ENCODE measurements at places on chromosomes 12 and 14.

DNA sequence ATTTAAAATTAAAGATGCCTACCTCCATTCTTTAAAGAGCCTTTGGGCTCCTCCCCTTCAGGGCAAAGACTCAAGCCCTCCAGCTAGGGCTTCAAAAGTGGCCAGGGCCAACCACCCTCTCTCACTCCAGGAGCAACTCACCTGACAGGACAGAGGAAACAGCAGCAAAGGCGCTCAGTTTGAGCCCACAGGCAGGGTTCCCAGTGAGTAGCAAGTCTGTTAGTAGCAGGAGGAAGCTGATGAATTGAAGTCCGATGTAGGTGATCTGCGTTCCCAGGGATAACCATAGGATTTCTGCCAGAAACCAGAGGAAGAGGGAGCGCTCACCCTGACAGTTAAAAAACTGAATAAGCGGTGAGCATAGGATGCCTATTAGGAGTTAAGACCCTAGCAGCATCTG is 15.7 kb downstream of the GSG1 start:
- DNase-seq, result no peak

DNA sequence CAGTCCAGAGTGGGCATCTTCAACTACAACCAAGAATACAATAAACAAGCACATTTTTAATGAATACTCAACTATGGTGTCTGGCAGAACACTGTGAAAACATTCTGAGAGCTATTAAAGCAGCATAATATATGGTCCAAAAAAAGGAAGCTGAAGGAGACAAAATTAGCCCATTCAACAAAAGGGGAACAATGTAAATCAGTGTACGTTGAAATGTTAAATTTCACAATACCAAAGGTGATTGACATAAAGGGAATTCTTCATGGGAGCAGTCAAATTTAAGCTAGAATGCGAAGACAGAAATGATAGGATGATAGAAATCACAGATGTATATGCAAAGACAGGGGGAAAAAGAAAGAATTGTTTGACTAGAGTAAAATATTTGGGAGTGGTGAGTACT is 41.3 kb upstream of the SYCP3 start:
- DNase-seq, result no peak

DNA sequence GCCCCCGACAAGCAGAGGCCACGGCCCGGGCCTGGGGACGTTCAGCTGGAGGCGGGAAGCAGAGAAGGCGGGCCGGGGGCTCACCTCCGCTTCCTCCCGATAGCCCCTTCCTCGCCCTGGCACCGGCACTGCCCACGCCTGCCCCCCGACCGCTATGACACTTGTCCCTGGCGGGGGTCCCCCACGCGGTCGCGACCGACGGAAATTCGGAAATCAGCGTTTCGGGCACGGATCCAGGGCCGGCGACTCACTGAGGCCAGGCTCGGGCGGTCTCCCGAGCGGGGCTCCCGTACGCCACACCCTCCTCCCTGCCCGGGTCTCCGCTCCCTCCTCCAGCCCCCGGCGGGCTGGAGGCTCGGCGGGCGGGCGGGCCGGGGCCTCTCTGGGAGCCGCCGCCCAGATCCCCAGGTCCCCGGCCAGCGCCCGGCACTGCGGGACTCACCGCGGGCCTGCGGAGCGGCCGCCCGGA is 581 bp downstream of the PITPNM2 start:
- peak; percentile 28 for DNase-seq

DNA sequence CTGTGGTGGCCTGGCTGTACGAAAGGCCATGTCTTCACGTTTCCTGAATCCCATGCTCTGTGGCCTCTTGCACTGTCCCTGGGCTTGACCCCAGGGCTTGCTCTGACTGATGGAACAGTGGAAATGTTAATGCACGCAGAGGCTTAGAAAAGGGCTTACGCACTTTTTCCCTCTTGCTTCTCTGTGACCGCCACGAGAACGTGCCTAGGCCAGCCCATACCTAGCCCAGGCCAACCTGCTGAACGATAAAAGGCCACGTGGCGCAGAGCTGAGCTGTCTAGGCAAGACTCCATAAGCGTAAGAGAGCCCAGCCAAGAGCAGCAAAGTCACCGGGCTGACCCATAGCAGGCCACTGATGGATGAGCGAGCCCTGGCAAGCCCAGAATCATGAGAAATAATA is 18.3 kb downstream of the TTC7B start:
- DNase-seq, result no peak

DNA sequence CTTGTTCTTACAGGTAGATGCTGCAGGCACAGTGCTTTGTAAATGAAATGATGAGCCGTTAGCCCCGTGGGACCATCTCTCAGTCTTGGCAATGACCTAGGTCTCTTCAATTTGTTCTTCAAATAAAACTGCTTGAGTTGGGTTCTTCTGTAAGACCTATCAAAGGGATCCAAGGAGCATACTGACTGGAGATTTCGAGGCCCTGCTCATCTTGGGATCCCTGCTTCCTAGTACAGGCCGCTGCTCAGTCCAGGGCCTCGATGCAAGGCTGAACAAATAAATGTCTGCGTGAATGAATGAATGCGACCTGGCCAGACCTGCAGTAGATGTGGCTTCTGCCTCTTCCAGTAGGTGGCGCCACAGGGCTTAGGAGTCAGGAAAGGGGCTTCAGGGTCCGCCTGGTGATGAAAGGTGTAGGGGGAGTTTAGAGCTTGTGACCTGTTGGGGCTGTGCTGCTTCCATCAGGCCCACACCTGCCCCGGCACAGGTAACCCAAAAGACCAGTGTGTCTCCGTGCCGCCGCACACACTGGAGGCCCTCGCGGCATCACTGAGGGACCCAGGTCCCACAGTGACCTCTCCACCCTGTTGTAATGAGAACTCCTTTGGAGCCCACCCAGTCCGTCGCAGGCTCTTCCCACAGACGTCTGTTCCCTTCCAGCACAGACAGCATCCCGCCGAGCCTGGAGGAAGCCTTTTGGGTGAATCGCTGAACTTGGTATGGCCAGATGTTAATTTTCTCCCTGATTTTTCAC is 4.4 kb downstream of the CACNA1C start:
- peak; percentile 35 for DNase-seq

- no peak for DNase-seq
These were observed 341.4 kb downstream of the RAD51B start for GRCh38 chr14:68160779-68161546.

- no peak for DNase-seq
These were observed 150.8 kb downstream of the FBXL14 start for GRCh38 chr12:1443421-1444141.

DNA sequence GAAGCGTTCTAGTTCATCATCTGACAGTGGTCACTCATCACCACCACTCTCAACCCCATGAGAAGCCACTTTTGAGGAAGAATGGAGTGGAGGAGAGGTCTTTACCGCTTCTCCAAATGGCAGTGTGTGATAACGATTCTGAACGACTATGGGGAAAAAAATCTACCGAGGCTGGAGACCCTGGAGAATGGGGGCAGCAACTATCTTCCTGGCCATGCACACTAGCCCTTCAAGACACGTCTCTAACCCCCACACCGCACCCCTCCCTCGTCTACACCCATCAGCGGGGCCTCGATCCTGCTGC is 365 bp downstream of the ING4 start:
- DNase-seq, result no peak

DNA sequence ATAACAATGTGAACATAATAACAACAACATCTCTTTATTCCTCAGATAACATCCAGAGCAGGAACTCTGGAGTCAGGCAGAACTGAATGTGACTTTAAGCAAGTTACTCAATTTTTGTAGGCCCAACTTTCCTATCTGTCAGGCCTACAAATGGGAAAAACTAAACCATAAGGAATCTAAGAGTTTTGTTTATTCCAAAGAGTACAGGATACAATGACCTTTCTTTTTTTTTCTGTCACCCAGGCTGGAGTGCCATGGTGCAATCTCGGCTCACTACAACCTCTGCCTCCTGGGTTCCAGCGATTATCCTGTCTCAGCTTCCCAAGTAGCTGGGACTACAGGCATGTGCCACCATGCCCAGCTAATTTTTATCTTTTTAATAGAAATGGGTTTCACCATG is 9.4 kb downstream of the LPCAT3 start:
- DNase-seq, result no peak

GRCh38 chr14:36818246-36818645 is 156.6 kb downstream of the PAX9 start:
- no peak for DNase-seq

GRCh38 chr14:71488703-71489191 is 443.5 kb upstream of the RGS6 start:
- no peak for DNase-seq

DNA sequence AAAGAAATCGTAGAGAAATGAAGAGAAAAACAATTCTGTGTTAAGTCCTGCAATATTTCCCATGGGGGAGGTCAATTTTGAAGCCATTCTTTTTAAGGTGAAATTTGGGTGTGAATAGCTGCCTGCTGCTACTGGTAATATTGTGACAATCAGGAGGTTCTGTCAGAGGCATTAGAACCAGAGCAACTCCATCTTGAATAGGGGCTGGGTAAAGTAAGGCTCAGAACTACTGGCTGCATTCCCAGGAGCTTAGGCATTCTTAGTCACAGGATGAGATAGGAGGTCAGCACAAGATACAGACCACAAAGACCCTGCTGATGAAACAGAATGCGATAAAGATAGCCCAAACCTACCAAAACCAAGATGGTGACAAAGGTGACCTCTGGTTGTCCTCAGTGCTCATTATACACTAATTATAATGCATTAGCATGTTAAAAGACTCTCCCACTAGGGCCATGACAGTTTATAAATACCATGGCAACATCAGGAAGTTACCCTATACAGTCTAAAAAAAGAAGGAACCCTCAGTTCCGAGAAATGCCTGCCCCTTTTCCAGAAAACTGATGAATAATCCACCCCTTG is 24.8 kb upstream of the MTHFD1 start:
- no peak for DNase-seq

GRCh38 chr12:53071591-53072551 is 7.3 kb downstream of the SPRYD3 start:
- DNase-seq, result no peak

DNA sequence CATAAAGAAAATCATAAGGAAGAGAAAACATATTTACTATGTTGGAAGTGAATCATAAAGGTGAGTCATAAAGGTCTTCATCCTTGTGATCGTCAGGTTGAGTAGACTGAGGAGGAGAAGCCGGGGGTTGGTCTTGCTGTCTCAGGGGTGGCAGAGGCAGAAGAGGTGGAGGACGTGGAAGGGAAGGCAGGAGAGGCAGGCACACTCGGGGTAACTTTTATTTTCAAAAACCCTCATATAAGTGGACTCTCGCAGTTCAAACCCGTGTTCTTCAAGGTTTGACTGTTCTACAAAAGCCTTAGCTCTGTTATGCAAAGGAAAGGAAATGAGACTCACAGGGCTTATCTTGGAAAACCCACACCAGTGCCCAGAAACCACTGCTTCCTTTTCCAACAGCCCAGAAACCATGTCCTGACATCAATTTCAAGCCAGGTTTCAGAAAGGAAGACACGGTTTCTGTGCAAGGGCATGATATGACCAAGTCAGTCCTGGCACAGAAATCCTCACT is 14.0 kb downstream of the SMCO2 start:
- peak; percentile 30 for DNase-seq

DNA sequence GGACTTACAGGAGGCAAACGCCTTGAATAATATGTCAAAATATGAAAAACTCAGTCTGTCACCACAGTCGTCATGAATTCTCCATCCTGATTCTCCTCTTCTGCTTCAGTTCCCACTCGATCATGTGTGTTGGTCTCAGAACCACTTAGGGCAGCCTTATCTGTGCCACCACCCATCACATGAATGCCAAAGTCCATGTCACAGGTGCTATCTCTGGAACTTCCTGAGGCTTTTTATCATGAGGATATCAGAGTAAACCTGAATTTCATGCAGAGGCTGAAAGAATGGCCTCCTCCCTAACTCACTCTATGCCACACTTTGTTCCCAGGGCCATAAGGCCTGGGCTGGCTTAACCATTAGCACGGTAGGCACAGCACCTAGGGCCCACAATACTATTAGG is 28.8 kb upstream of the MAP3K9 start:
- no peak for DNase-seq

DNA sequence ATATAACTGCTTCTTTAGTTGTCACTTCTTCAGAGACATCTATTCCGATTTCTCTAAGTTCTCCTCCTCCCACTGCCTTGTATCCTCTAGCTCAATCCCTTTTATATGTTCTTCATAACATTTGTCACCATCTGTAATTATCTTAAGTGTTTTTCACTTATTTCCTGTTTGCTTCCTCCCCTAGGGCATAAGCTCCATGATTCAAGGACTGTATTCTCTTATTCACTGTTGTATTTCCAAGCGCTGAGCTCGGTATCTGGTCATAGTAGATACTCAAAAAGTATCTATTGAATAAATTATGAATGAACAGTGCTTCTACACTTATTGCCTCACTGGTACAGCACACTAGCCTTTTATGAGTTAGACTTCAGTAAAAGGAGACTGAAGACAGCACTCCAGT is 109.0 kb upstream of the TMPO start:
- no peak for DNase-seq

GRCh38 chr12:2168808-2169207 is 116.0 kb downstream of the CACNA1C start:
- no peak for DNase-seq

- DNase-seq, result no peak
These were observed 80.0 kb downstream of the SINHCAF start for GRCh38 chr12:31245822-31246469.

DNA sequence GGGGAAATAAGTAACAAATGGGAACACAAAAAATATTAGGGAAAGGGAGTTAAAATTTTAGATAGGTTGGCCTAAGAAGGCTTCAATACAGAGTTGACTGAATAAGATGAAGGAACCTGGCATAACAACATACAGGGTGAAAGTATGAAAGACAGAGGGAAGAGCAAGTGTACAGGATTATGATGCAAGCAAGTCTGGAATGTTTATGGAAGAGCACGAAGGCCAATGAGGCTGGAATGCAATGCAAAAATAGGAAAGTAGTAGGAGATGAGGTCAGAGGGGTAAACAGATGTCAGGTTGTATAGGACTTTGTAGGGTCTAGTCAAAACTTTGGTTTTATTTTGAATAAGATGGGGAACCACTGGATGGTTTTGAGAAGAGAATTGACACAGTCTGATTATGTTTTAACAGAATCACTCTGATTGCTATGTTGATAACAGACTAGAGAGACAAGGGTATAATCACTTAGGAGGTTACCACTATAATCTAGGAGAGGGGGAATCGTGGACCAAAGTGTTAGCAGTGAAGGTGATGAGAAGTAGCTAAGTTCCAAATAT is 96.8 kb downstream of the OSBPL8 start:
- no peak for DNase-seq

GRCh38 chr12:9883175-9883574 is 1.9 kb downstream of the KLRF2 start:
- no peak for DNase-seq

- no peak for DNase-seq
These were observed 45.6 kb downstream of the MDM2 start for GRCh38 chr12:68853396-68854077.

- no peak for DNase-seq
These were observed 53.5 kb upstream of the LDHB start for GRCh38 chr12:21710958-21711775.

- no peak for DNase-seq
These were observed 994.1 kb upstream of the TMEM132C start for GRCh38 chr12:127272864-127273263.

DNA sequence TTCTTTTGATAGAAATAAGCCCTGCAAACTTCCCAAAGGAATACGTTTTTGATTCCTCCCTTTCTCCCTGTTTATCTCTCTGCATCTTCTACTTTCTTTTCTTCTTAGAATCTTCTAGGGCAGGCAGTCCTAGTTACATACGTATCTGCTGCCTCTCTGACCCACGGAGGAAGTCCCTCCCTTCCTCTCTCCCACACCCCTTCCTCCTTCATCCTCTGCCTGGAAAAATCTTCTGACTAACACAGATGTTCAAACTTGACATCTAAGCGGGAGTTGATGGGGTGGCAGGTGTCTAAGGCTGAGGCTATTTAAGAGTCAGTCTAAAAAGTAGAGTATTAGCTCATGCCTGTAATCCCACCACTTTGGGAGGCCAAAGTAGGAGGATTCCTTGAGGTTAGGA is 88.6 kb downstream of the MAP1LC3B2 start:
- DNase-seq, result no peak
